ENCODE measurements at places on chromosomes 3 and 15.

DNA sequence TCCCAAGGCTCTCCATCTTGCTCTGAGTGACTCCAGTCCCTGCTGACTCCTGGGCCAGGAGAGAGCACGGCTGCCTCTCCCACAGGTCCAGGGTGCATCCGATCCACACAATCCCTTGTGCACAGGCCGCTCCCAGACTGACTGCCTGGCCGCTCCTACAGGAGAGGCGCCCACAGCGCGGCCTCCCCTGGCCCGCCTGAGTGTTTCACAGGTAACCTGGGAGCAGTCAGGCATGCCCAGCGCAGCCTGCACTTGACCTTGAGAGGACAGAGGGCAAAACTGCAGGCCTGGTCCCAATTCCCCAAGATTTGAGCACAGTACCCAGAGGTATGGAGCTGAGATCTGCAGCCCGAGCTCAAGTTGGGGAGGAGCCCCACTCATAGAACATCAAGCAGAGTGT lies 490.2 kb downstream of the CNTN6 start:
- DNase-seq: no peak

DNA sequence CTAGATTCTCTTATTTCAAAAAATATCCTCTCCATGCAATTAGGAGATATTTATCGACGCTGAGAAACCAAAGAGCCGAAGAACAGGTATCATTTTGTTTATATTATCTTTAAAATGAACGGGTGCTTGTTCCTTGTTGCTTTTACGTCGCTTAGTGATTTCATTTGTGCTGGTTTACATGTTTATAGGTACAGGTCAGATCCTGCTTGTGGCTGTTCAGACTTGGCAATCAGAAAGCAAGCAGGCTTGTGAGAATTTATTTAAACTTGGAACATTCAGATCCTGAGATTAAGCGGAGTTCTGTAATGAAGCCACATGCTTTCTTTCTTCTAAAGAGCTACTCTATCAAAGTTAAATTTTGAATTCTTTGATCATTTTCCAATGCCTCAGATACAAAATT lies 43.0 kb upstream of the ATP2C1 start:
- DNase-seq: no peak

GRCh38 chr15:63077952-63078351 lies 35.4 kb downstream of the TPM1 start:
- no peak for DNase-seq

GRCh38 chr3:42488687-42489086 lies 13.8 kb upstream of the VIPR1 start:
- DNase-seq: no peak

- DNase-seq: no peak
Measured at GRCh38 chr3:26058901-26059321, 269.0 kb downstream of the OXSM start.

DNA sequence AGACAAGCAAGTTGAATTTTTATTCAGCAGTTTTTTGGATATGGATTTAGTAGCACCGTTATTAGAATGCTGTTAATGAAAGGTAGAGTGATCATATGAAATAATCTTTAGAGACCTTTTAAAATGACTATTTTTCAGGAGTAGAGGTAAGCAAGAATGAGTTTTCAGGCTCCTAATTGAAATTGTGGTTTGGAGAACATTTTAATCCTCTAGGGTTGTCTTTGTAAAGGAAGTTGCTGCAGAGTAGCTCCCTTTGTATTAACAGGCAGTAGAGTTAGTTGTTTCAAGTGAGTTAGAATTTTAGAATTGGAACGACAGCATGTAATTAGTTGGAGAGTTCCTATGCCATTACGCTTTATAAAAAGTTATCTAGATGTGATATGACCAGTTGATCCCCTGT lies 27.2 kb upstream of the EDEM1 start:
- DNase-seq: no peak

- no peak for DNase-seq
Measured at GRCh38 chr3:22371036-22371435, 620.0 kb upstream of the ZNF385D start.

GRCh38 chr15:51448622-51449399 lies 107.4 kb downstream of the GLDN start:
- no peak for DNase-seq

- DNase-seq: no peak
Measured at GRCh38 chr15:74228723-74229081, 7.4 kb upstream of the CCDC33 start.

- no peak for DNase-seq
Measured at GRCh38 chr15:67076147-67076843, 10.9 kb downstream of the SMAD3 start.

DNA sequence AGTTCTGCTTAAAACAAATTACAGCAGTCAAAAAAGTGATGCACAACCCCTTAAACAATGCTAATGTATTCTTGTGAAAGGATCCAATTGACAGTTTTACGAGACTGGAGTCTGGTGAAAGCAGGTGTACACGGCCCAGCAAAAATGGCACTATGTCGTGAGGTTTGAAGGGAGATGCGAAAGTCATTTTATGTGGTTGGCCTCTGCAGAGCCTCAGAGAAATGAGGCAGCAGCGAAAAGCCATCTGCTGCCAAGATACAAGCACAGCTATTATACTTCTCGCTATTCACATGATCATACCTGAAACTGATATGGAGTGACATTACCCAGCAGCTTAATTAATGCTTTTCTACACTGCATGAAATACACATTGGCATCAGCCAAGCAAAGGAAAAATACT lies 36.4 kb downstream of the MECOM start:
- no peak for DNase-seq

GRCh38 chr3:155102329-155102728 lies 22.2 kb downstream of the MME start:
- DNase-seq: no peak

GRCh38 chr3:25155652-25156471 lies 272.2 kb upstream of the RARB start:
- DNase-seq: no peak

DNA sequence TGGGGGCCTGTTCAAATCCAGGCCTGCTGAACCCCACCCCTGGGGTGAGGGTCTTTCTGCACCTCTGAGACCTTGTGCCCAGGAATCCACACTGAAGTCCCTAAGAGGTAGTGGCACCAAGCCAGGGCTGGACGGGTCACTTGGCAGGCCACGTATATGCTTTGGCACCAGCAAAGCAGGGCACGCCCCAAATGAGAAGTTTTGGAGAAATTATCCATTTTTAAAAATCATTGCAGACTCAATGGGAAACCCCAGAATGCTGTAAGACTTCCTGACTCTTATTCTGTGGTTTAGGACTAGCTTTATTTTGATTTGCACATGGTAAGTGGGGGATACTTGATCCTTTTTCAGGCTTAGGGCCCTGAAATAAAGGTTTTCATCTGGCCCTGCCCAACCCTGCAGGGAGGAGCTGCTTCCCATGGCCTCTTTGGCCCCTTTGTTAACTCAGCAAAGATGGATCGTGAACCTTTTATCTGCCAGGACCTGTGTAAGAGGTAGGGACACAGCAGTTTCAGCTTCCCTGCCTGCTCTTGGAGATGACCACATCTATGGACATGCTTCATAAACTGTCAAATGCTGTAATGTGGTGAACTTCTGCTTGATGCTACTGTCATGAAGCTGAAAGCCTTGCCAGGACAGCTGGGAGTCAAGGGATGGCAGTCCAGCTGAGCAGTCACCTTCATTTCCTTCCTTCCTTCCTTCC lies 88.0 kb downstream of the HMG20A start:
- no peak for DNase-seq

GRCh38 chr15:88454236-88454635 lies 13.0 kb downstream of the MRPL46 start:
- DNase-seq: no peak

DNA sequence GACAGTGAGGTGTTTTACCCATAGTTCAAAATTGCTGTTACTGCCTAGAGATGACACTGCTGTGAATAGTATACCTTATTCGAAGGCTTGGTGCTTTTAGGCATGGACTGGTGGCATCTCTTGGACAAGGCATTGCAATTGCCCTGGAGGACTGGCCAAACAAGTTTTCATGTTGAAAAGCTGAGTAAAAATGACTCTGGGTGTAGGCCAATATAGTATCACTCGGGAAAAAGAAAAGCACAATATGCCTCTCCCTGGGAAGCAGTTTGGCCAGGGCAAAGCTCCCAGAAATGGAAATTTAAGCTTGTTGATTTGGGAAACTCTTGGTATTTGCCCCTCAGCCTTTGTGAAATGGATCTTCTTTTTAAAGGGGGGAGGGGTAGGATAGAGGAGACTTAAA lies 54.8 kb downstream of the ZNF609 start:
- DNase-seq: no peak

- DNase-seq: no peak
Measured at GRCh38 chr3:52429779-52430415, 15.0 kb downstream of the SEMA3G start.

DNA sequence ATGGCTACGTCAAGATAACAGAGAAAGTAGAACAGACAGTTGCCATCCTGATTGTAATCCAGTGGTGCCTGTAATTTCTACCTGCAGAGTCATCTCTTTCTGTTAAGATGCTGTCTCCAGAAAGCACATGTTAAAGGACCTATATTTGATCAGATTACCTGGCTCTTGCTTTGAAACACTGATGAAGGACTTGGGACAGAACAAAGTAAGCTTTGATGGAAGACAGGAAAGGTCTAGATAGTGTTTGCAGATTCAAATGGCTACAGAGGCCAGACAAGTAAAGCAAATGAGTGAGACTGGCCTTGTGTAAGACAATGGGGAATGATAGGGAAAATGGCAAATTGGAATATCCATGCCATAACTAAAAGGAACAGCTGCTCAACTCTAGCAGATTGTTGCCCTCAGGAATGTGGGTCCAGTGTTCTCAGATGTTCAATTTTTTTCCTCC lies 1.8 kb upstream of the GSK3B start:
- DNase-seq: no peak

DNA sequence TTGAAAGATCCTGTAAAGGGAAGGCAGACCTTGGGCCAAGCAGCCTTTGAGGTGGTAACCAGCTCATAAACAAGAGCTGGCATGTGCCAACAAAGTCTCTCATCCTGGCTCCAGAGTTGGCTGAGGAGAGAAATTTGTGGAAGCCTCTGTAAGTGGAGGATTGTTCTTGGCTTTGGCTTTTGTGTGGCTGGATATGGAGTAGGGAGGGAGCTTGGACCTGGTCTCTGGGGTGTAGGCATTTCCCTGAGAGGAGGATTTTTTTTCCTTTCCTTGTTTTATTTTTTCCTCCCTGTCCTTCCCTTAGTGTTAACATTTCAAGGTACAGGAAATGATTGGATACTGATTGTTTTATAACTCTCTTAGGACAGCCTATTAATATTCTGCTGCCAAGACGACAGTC lies 60.8 kb downstream of the ZNF609 start:
- DNase-seq: no peak

GRCh38 chr15:63192619-63193206 lies 3.3 kb downstream of the RAB8B start:
- DNase-seq: no peak

- DNase-seq: peak; percentile 16
Measured at GRCh38 chr15:68829068-68829467, 8.4 kb upstream of the ANP32A start.

- DNase-seq: no peak
Measured at GRCh38 chr3:35638980-35639253, 408 bp upstream of the ARPP21 start.

GRCh38 chr3:37481982-37482381 lies 307.6 kb upstream of the LRRFIP2 start:
- no peak for DNase-seq

DNA sequence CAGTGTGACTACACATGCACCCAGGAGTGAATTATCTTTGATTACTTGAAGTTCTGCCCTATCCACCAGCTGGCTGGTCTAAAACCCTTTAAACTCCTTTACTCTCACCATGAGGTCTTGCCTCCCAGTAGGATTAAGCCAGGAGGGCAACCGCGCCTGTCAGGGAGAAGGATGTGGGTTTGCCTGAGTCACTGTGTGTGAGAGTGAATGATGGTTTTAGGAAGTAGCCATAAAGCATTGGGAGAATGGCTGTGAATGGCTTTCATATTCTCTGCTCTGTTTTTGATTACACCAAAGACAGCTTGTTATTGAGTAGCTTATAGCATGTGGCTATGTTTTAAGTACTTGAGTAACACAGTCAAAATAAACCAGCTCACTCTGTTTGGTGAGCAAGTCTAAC lies 637.7 kb upstream of the TBL1XR1 start:
- DNase-seq: no peak

DNA sequence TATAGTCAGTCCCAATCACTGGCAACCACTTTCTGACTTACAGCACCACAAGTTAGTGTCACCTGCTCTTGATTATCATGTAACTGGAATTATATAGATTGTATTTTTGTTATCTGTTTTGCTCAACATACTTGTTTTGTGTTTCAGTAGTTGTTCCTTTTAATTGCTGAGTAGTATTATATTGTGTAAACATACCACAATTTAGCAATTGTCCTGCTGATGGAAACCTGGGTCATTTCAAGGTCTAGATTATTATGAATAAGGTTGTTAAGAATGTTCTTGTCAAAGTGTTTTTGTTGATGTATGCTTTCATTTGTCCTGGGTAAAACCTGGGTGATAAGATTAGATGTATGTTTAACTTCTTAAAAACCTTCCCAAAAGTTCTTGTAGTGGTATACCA lies 82.1 kb upstream of the MELTF start:
- DNase-seq: no peak

DNA sequence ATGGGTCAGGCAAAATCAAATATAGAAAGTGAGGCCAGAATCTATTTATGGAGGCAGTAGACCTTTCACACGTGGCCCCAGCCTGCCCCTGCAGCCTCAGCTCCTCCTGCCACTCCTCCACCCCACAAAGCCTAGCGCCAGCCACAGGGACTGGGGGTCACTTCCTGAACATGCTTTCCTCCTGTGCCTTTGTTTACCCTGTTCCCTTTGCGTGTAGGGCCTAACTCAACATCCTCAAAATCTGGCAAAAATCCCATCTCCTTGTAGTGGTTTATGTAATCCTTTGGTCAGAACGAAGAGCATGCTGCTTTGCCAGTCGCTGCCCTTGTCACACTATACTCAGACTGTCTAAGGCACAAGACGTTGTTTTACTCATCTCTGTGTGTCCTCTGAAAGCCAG lies 39.6 kb downstream of the KBTBD12 start:
- no peak for DNase-seq

- no peak for DNase-seq
Measured at GRCh38 chr3:34185301-34185700, 386.9 kb downstream of the PDCD6IP start.

DNA sequence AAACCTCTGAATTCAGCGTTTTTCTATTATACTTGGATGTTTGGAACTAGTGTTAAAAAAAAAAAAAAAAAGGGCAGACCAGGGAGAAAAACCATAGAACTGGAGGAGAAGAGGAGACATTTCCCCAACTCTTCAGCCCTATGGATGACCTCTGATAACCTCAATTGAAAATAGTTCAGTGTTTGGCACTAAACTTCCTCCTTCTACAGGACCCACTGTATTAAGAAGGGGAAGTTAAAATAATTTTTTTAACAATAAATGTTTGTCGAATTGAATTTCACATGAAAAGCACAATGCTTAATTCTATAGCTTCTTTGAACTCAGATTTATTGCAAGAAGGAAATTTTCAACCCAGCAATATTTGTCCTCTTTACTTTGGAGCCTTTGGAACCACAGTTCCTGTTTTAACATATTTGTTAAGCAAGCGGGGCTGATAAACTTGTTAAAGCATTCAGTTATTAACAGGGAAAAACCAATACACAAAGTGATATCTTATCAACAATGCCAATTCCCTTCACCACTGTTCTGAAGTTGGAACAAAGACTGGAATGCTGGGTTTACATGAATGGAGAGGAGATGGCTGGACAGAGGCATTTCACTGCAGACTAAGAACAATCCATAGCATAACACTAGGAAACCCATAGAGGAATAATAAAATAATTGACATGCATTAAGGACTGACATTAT lies 3.1 kb upstream of the A4GNT start:
- DNase-seq: no peak

All from NK-92 treated with Interleukin-12 subunit alpha and Interleukin-12 subunit beta, amount 100 ng/mL, for 24 hours (cell line).